ENCODE measurements at places on chromosomes 6 and 20. TPM values are rescaled to one million over a fixed set of nuclear protein-coding genes. Genes with fewer than 3 reads are reported as not detected.

The R3HDML gene
- not detected for total RNA-seq

The PM20D2 gene
- 7.8 TPM for total RNA-seq

The LY6G6C gene
- total RNA-seq: not detected

The WASF1 gene
- total RNA-seq: 12.3 TPM

The GABRR1 gene
- total RNA-seq: not detected

The ZNF334 gene
- 1.7 TPM for total RNA-seq

The PGC gene
- not detected for total RNA-seq

The SGK2 gene
- not detected for total RNA-seq

The GFOD1 gene
- 34.4 TPM for total RNA-seq

The SS18L1 gene
- 6.7 TPM for total RNA-seq

The PSORS1C2 gene
- not detected for total RNA-seq

The HTR1E gene
- not detected for total RNA-seq

The MYH7B gene
- not detected for total RNA-seq

The LY6G5C gene
- total RNA-seq: under 0.01 TPM

The AFG1L gene
- 5.3 TPM for total RNA-seq

The MEI4 gene
- not detected for total RNA-seq

The CEP162 gene
- 14.7 TPM for total RNA-seq

The DEFB118 gene
- not detected for total RNA-seq

The SCUBE3 gene
- 0.30 TPM for total RNA-seq

The LPA gene
- total RNA-seq: not detected

The MYCT1 gene
- 133 TPM for total RNA-seq

The TGM3 gene
- not detected for total RNA-seq

The HRH3 gene
- total RNA-seq: not detected

The GPR6 gene
- total RNA-seq: not detected

The TNFRSF6B gene
- total RNA-seq: 41.5 TPM

The TGM2 gene
- total RNA-seq: 325 TPM

The GABRR2 gene
- not detected for total RNA-seq

The SCGN gene
- total RNA-seq: not detected

The FRMD1 gene
- under 0.01 TPM for total RNA-seq

All from epithelial cell of umbilical artery (primary cell).